ENCODE measurements at places on chromosomes 13 and 19.

GRCh38 chr13:22536851-22537250 is 643.9 kb upstream of the SGCG start:
- no peak for DNase-seq

- DNase-seq, result peak; percentile 94
Observed at GRCh38 chr19:44753932-44754749, 5.6 kb downstream of the BCL3 start.

GRCh38 chr13:110524541-110525257 is 36.8 kb downstream of the RAB20 start:
- DNase-seq, result peak; percentile 78

DNA sequence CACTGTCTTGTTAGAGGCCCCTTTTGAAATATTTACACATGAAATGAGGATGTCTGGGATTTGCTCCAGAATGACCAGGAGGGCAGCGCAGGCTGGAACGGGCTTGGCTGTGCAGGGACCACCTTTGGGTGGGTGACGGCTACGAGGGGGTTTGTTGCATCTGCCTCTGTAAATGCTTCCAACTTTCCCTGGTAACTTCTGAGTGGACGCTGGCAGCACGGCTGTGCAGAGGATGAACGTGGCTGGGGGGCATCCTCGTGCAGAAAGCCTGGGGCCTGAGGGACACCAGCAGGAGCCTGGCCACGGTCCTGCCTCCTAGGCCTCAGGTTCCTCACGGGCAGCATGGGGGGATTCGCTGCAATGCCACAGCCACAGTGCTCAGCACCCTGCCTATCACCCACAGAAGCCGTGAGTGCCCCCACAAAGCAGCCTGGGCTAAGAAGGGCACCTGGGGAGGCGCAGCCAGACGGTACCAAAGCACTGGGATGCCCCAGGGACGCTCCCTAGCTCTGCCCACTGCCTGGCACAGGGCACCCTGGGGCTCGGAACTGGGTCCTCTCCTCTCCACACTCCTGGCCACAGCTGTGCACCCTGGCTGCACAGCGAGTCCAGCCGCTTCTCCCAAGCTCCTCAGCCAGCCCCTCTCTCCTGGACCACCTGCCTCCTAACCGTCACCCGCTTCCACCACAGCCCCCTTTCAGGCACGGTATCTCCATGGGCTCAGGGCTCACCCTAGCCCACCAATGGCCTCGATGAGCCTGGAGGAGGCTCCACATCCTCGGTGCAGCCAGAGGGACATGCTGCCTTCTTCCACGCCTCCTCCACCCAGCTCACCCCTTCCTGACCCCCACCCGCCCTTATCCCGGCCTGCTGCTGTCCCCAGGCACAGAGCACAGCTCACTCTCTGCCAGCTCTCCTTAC is 44.5 kb downstream of the MLLT1 start:
- DNase-seq, result no peak

GRCh38 chr13:33845572-33846302 is 27.8 kb downstream of the RFC3 start:
- no peak for DNase-seq

- no peak for DNase-seq
Observed at GRCh38 chr13:76708138-76708688, 178.0 kb downstream of the KCTD12 start.

GRCh38 chr13:87677043-87677495 is 5.9 kb downstream of the SLITRK5 start:
- no peak for DNase-seq

- DNase-seq, result peak; percentile 73
Observed at GRCh38 chr19:45782162-45782691, at the start of gene DMPK. DMPK (minus strand) TSS chr19:45782490; CDS start chr19:45782352, 138 bp downstream.

DNA sequence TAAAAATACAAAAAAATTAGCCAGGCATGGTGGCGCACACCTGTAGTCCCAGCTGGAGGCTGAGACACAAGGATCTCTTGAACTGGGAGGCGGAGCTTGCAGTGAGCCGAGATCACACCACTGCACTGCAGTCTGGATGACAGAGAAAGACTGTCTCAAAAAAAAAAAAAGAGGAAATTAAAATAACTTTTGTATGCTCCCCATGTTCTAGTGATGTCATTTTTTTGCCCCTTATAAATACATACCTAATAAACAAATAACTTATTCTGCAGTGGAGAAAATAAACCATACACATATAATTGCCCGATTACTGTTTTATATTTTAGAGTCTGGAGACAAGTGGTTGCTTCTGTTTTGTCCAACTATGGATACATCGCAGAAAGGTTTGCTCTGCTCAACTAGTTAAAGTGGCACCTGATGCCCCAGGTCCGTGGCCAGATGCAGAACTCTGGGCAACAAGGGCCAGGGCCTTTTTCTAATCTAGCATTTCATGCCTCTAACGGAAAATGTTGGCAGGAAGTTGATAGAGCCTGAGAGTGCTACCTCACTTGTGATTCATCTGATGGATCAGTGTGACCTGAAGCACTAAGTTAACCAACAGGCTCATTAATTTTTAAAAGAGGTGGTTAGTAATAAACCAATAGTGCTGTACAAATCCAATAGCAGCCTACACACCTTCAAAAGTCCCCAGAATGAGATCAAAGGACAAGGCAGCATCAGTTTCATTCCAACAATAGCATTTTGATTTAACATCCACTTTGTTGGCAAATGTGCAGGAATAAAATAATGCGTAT is 18.8 kb downstream of the UBE2L5 start:
- no peak for DNase-seq

GRCh38 chr13:51518827-51519226 is 65.4 kb upstream of the WDFY2 start:
- DNase-seq, result no peak

DNA sequence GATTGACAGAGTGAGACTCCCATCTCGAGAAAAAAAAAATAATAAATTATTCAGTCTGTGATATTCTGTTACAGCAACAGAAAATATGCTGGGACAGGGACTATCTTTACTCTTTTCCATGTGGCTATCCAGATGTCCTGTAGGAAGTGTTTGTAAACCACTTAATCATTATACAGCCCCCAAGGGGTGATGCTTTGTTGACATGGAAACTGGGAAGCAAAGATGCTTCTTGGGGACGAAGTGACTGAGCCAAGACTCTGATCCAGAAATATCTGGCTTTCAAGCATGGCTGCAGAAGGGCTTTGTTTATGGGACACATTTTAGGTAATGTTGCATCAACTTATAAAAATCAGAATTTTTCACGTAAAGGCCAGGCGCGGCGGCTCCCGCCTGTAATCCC is 5.4 kb downstream of the ZNF8 start:
- no peak for DNase-seq

- DNase-seq, result peak; percentile 76
Observed at GRCh38 chr19:40803857-40804782, 5.1 kb downstream of the EGLN2 start.

GRCh38 chr13:73198991-73199411 is 140.2 kb downstream of the KLF5 start:
- DNase-seq, result no peak

GRCh38 chr13:76622315-76623040 is 263.7 kb downstream of the KCTD12 start:
- peak; percentile 41 for DNase-seq

DNA sequence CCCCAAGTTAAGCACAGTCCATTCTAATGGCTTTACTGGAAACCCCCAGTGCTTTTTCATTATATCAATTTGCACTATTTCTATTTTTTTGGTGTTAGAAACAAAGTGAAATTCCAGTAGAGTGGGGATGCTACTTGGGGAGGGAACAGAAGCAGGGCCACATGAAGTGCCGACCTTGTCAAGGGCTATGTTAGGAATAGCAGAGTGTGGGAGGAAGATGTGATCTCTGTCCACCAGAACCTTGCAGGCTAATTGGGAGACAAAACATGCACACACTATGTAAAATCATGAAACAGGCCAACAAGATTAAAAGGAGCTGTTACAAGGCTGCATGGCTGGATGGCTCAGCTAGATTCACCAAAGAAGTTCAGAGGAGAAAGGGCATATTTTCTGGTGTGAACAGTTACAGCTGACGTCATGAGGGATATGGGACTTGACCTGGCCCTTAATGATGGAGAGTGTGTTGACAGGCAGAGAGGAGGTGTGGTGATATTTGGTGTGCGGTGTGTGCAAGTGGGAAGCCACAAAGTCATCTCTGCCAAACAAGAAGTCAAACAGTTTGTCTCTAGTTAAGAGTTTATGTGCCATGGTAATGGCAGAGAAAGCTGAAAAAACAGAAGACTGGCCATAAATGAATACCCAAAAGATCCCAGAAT is 318.4 kb upstream of the MAB21L1 start:
- no peak for DNase-seq

- no peak for DNase-seq
Observed at GRCh38 chr13:105908586-105908985, 626.9 kb downstream of the EFNB2 start.

GRCh38 chr13:111620166-111620565 is 299.7 kb downstream of the TEX29 start:
- DNase-seq, result no peak

- no peak for DNase-seq
Observed at GRCh38 chr13:79160818-79161217, 245.2 kb downstream of the RBM26 start.

- no peak for DNase-seq
Observed at GRCh38 chr13:23858546-23858945, 30.7 kb downstream of the MIPEP start.

DNA sequence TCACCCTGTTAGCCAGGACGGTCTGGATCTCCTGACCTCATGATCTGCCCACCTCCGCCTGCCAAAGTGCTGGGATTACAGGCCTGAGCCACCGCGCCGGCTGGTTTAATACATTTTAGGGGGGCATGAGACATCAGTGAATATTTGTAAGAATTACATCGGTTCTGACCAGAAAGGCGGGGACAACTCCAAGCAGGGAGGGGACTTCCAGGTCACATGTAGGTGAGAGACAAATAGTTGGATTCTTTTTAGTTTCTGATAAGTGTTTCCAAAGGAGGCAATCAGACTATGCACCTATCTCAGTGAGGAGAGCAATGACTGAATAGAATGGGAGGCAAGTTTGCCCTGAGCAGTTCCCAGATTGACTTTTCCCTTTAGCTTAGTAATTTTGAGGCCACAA is 3.7 kb upstream of the ZNF552 start:
- DNase-seq, result no peak

DNA sequence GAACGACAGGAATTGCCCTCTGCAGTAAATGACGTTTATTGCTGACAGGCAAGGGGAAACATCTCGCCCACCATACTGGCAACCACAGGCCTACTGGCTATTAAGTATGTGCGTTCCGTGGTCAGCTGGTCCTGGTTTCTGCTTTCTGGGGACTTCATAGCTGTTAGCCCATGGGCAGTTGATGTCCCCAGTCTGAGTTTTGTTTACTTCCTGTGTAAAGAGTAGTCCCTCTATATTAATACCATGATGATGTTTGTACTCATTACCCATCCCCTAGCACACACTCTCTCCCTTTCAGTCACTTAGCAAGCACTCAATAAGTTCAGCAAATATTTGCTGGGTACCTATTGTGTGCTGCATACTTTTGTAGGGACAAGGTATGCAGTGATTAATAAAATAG is 6.5 kb upstream of the MIA start:
- no peak for DNase-seq

DNA sequence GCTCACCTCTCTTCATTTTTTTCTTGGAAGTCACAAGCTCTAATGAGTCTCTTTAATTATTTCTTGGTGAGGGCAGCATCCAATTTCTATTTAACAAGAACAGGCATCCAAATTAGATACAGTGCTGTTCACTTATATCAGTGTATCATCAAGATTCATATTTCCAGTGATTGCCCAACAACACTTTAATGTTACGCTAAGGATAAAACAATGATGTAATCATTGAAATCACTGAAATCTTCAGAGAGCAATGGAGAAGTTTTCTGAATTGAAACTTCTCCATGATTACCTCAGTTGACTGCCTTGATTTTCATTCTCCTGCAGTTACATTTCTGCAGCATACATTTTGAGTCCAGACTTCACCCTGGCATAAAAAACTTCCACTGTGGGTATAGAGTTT is 17.1 kb upstream of the LRCH1 start:
- no peak for DNase-seq

GRCh38 chr13:78680576-78681350 is 21.8 kb upstream of the OBI1 start:
- no peak for DNase-seq

GRCh38 chr19:41296433-41296871 is 13.5 kb upstream of the CCDC97 start:
- no peak for DNase-seq

GRCh38 chr19:18349524-18350128 is 9.2 kb downstream of the PGPEP1 start:
- DNase-seq, result peak; percentile 48

DNA sequence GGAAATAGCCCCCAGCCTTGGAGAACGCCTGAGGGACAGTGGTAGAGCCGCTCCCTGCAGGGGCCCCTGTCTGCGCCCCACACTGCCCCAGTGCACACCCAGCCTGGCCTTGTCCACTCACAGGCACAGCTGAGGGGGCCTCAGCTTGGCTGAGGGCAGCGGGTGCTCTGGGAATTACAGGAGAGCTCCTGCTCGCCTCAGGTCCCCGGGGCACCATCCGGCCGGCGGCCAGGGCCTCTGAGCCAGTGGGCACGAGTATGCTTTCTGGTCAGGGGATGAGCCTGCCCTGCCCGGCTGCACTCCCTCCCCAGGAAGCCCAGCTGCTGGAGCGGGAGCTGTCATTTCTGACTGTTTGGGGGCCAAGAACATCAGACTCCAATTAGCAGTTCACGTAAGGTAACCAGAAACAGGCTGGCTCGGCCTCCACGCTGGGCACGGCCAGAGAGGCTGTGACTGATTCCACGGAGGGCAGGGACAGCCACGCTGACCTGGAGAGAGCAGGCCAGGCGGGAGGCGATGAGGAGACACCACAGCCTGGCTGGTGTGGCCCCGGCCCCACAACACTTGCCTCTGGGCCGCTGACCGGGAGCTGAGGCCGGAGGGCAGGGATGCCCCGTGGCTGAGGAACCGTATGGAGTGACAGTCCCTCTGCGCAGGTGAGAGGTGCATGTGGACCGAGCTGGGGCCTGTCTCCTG is 15.4 kb downstream of the CEBPG start:
- DNase-seq, result peak; percentile 58

GRCh38 chr19:42122691-42123607 is 9.3 kb downstream of the POU2F2 start:
- no peak for DNase-seq

DNA sequence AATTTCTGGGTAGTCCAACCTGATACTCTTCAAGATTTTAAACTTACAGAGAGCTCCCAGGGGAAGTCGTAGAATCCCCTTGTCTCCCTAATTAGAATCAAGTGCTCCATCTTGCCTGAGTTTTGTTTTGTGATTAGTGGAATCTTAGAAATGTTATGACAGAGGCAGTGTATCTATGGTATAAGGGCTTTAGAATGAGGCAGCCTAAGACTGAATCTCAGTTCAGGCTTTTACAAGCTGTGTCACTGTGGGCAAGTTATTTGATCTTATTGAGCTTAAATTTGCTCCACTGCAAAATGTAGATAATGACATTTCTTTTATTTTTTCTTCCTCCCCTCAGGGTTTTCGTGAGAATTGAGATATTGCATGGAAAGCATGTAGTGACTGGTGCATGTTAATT is 215.5 kb downstream of the POSTN start:
- no peak for DNase-seq
